Keratinocyte (primary cell): ENCODE measurements at places on chromosomes 7 and 10.

DNA sequence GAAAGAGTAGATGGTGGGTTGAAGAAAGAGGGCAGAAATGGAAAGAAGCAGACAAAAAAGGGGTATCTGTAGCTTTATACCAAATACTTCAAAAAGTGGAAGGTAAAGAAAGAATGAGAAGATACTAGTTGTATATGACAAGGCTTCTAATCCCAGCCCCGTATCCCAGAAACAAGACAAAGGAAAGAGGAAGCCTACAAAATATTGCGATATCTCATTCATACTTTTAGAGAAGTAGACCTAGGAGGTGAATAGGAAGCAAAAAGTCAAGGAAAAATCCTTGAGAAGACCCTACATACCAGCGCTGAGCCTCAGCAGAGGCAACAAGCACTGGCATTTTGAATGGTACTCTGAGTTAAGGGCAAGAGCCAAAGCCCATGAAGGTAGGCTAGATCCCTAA, 26.6 kb downstream of the PHTF2 start:
- H3K4me1 ChIP-seq, result no peaks in the 10 kb centered on the region
- H3K27me3 ChIP-seq, result no peaks in the 10 kb centered on the region
- H3K4me3 ChIP-seq, result no peak overlapping the region
- no peak for DNase-seq
- H3K36me3 ChIP-seq, result no peaks in the 10 kb centered on the region
- no peak overlapping the region for H3K27ac ChIP-seq

DNA sequence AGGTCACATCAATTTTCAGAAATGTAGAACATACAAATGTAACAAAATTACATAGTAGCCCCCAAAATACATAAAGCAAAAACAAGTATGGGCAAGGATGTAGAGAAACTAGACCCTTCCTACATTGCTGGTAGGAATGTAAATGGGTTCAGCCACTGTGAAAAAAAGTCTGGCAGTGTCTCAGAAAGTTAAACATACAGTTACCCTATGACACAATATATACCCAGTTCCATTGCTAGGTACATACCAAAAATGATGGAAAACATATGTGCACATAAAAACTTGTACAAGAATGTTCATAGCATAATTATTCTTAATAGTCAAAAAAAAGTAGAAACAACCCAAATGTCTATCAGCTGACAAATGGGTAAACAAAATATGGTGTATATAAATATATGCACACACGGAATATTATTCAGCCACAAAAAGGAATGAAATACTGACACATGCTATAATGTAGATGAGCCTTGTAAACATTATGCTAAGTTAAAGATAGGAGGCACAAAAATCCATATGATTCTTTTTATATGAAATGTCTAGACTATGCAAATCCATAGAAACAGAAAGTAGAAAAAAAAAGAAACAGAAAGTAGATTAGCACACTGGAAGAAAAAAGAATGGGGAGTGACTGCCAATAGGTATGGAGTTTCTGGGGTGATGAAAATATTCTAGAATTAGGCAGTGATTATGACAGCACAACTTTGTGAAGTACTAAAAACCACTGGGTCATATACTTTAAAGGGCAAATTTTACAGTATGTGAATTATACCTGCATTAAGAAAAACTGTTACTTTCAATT, 13.5 kb downstream of the HERPUD2 start:
- no peaks in the 10 kb centered on the region for H3K4me1 ChIP-seq
- no peaks in the 10 kb centered on the region for H3K36me3 ChIP-seq
- no peak overlapping the region for H3K4me3 ChIP-seq
- DNase-seq, result no peak
- no peak overlapping the region for H3K27ac ChIP-seq
- no peaks in the 10 kb centered on the region for H3K27me3 ChIP-seq

DNA sequence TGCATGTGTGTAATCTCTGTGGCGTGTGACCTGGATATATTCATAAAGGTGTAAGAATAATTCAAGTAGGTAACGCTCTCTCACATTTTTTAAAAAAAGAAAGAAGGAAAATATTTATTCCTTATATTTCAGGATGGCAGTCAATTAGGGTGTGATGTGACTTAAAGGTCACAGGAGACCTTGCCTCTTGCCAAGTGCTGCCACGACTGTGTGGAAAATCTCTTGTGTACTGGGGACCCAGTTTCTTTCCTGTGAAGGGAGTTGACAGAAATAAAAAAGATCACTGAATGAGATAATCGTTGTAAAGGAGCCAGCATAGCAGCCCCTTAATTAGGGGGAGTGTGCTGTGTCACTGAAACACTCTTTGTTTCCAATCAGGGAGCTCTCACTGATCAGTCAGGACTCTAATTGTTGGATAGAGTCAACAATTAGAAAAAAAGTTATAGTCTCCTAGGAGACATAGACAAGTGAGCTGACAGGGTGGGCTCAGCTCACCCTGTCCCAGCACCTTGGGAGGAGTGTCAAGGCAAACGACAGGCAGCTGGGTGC, 31.1 kb downstream of the PTPRE start:
- peaks cover 4% of the 10 kb centered on the region for H3K4me1 ChIP-seq
- H3K4me3 ChIP-seq, result no peak overlapping the region
- no peak for DNase-seq

DNA sequence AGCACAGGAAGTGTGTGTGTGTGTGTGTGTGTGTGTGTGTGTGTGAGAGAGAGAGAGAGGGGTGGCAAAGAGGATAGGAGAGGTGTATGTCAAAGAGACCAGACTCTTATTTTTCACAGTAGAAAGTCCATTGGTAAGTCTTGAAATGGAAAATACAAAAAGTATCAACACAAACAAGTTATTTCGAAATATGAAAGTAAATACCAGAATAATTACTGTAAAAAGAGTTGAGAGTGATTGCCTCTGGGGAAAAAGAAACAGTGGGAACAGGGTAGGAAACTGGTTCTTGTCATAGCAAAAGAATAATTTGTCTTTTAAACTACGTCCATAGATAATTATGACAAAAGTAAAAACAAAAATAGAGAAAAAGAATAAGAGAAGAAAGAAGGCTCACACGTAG, 29.0 kb upstream of the EIF5AL1 start:
- no peaks in the 10 kb centered on the region for H3K36me3 ChIP-seq
- no peak overlapping the region for H3K4me3 ChIP-seq
- peaks cover 9% of the 10 kb centered on the region for H3K4me1 ChIP-seq
- H3K27me3 ChIP-seq, result no peaks in the 10 kb centered on the region

DNA sequence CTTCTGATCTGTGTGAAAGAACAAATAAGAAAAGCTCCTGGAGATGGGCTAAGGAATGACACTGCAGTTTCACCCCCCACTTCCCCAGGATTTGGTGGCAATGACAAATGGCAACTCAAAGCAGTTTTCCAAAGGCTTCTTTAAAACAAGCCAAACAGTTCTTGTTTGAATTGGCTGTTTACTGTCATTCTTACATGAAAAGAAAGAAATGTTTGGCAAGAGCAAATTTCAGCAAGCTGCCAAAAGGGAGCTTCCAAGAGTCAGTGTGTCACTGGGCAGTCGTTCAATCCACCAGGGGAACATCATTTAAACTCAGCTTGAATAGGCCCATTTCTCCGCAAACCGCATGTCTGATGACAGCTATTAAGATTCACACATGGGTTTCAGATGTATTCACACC, 119.0 kb upstream of the RHOBTB1 start:
- no peak overlapping the region for H3K4me3 ChIP-seq
- no peaks in the 10 kb centered on the region for H3K36me3 ChIP-seq
- no peak overlapping the region for H3K27ac ChIP-seq
- H3K4me1 ChIP-seq, result no peaks in the 10 kb centered on the region

DNA sequence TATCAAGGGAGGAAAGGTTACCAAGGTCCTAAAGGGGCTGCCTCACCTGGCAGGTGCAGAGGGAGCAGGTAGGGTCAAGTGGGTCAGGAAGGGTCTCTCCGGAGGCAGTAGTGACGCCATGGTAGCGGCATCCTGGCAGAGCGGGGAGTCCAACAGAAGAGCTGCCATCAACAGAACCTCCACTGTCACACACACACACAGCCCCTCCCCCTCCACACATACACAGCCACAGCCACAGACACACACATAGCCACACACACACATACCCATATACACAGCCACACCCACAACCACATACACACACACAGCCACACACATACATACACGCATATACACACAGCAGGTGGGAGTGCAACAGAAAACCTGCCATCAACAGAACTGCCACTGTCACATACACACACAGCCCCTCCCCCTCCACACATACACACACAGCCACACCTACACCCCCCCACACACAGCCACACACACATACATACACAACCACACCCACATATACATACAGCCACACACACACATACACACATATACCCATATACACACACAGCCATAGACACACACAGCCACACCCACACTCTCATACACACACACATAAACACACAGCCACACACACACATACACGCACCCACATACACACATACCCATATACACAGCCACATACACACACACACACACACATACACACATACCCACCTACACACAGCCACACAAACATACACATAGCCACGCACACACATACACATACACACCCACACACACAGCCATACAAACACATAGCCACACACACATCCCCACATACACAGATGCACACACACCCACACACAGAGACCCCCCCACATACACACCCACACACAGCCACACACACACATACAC, 23.1 kb downstream of the KCP start:
- H3K4me3 ChIP-seq, result no peak overlapping the region
- no peaks in the 10 kb centered on the region for H3K36me3 ChIP-seq
- H3K27ac ChIP-seq, result no peak overlapping the region
- H3K27me3 ChIP-seq, result no peaks in the 10 kb centered on the region

- H3K36me3 ChIP-seq, result no peaks in the 10 kb centered on the region
- DNase-seq, result no peak
- no peaks in the 10 kb centered on the region for H3K27me3 ChIP-seq
- H3K4me3 ChIP-seq, result no peak overlapping the region
- H3K27ac ChIP-seq, result no peak overlapping the region
These were observed 56.7 kb downstream of the DDC start for GRCh38 chr7:50508471-50508943.

GRCh38 chr10:88090568-88091214, 227.3 kb downstream of the PTEN start:
- no peak for DNase-seq
- H3K4me3 ChIP-seq, result no peak overlapping the region
- H3K27ac ChIP-seq, result no peak overlapping the region
- H3K36me3 ChIP-seq, result no peaks in the 10 kb centered on the region

DNA sequence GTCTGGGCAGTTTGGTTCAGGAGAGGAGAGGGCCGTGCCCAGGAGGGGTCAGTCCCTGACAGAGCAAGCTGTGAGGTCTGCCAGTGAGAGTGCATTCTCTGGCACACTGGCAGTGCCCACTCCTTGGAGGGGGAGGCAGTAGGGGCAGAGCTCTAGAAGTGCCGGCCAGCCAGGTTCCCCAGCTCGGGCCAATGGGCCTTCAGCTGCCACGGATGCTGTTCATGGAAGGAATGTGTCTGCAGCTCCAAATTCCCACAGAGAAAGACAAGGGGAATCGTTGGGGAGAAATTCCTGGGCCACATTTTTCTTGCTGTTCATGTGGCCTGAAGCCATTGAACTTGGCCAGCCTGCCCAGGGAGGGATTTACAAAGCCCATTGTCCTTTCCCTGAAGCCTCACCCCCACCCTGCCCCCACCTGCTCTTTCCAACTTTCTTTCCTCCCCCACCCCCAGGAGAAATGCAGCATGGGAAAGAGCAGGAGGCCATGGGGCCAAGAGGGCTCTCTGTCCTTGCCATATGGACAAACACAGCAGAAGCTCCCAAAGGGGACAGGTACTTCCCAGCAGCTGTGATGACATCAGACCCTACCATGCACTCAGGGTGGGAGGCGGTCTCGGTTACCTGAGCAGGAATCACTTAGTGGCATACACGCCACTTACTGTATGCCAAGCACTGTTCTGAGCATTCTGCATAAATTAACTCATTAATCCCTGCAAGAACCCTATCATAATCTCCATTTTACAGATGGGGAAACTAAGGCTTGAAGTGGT, 70.7 kb downstream of the ARHGAP22 start:
- no peaks in the 10 kb centered on the region for H3K36me3 ChIP-seq
- peaks cover 3% of the 10 kb centered on the region for H3K27me3 ChIP-seq
- DNase-seq, result no peak
- no peaks in the 10 kb centered on the region for H3K4me1 ChIP-seq
- H3K27ac ChIP-seq, result no peak overlapping the region

DNA sequence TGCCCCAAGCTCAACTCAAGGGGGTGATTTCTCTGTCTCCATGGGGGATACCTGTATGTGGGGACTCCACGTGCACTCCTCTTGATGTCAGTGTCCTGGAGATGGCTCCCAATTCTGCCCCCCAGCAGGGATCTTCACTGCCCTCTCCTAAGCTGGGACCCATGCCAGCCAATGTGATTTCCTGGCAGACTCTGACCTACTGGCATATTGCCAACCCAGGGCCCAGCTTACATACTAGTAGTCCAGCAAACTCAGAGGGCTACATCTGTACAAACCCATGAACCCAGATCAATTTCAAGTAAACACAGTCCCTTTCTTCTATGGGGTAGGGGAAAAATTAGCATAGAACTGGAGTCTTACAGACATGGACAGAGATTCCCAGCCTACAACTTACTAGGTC, 26.2 kb upstream of the BMPR1A start:
- no peaks in the 10 kb centered on the region for H3K36me3 ChIP-seq
- DNase-seq, result no peak
- H3K4me1 ChIP-seq, result no peaks in the 10 kb centered on the region
- H3K4me3 ChIP-seq, result no peak overlapping the region
- no peak overlapping the region for H3K27ac ChIP-seq

DNA sequence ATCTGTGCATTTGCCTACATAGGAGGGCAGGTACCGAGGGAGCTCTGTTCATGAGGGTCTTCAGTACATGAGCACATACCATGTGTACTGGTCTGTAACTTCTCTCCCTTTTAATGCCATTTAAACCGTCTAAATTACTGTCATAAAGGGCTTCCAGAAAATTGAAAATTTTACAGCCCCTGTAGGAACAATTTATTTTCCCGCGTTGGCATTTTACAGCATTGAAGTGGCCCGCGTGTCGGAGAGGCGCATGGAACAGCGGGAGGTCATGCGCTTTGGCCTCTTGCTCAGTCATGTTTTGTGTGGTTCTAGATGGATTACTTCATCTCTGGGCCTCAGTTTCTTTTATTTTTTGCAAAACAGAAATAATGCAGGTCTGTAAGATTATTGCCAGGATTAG, 9.8 kb downstream of the WIPI2 start:
- no peak overlapping the region for H3K27ac ChIP-seq
- no peaks in the 10 kb centered on the region for H3K27me3 ChIP-seq
- H3K4me3 ChIP-seq, result no peak overlapping the region
- no peak for DNase-seq
- H3K4me1 ChIP-seq, result no peaks in the 10 kb centered on the region
- H3K36me3 ChIP-seq, result peaks cover 12% of the 10 kb centered on the region
